Right kidney (tissue), 9 donors: ENCODE measurements at places on chromosomes 7 and 10.

- no peak for DNase-seq
Observed at GRCh38 chr10:130010653-130011052, 46.6 kb upstream of the EBF3 start.

DNA sequence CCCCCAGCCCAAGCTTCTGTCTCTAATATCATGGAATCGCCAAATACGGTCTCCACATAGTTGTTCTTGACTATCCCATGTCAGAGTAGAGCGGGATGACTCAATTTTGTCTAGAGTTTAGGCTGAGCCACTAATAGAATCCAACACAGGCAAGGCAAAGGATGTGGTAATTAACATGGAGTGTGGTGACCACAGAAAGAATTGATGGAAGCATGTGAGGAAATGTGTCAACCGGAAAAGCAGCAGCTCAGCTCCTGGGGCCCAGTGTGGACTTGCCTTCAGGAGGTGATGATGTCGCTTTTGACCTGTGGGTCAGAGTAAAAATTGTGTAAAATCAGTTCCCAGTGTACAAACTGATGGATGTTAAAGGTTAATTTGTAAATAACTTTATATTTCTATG lies 139.3 kb upstream of the KLF6 start:
- no peak for DNase-seq

DNA sequence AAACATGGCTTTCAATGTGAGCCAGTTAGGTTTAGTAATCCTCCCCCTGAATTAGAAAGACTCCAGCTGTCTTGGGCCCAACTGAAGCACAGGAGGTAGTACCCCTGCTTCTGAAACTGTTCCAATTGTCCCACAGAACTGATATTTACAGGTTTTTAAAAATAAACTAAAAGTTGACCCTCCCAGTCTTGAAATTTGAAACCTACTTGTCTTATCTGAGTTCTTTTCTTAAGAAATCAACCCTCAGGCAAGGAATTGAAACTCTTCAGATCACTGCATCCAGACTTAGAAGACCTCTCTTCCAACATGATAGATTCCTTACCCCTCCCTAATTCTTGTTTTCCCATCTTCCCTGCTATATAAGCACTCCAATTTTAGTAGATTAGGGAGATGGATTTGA lies 13.3 kb upstream of the ARHGAP21 start:
- no peak for DNase-seq

- no peak for DNase-seq
Observed at GRCh38 chr7:117135553-117135891, 182.2 kb downstream of the ST7 start.

GRCh38 chr10:58089739-58090138 lies 178.0 kb downstream of the IPMK start:
- DNase-seq: no peak

- no peak for DNase-seq
Observed at GRCh38 chr7:114392686-114393085, 21.9 kb upstream of the FOXP2 start.

DNA sequence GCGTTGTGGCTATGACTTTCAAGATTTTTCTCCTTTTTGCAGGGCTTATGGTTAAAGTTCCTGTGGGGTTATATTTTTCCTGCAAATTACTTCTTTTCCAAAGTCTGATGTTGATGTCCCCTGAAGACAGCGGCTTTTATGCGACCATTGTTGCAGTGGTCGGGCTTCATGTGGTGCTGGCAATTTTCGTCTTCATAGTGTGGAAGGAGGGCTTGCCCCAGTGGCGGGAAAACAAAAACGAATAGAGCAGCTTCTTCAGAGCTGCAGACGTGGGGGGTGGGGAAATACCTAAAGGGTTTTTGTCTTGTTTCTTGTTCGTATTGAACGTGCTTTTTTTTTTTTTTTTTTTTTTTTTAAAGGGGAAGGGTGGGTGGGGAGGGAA lies 53.8 kb downstream of the MCMBP start:
- no peak for DNase-seq

DNA sequence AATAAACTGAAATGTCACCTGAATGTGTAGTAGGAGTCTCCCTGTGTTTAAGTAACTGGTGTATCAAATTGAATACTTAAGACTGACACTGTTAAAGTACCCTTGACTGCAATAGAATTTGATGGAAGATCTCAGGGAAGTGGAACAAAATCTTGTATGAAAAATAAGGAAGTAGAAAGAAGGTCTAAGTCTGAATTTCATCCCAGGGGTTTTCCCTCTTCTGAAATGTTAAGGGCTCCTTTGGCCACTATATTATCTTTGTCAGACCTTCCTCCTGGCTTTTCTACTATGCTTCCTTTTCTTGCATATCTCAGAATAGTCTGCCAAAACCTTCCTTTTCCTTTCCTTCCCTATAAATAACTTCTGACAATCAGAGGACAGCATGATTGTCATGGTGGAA lies 59.6 kb downstream of the BLNK start:
- no peak for DNase-seq
